ENCODE measurements at places on chromosomes 13 and 19. TPM values are rescaled to one million over a fixed set of nuclear protein-coding genes. Genes with fewer than 3 reads are reported as not detected.

The GGACT gene
- total RNA-seq = 3.5 TPM

The ATXN8OS gene
- total RNA-seq = not detected

The ERFL gene
- 0.13 TPM for total RNA-seq

The ZNF547 gene
- total RNA-seq = 3.5 TPM

The SHISA2 gene
- 318 TPM for total RNA-seq

The SH2D3A gene
- 16.4 TPM for total RNA-seq

The EDNRB gene
- 5.9 TPM for total RNA-seq

The KLK3 gene
- not detected for total RNA-seq

The ARID3A gene
- total RNA-seq = 121 TPM

The FAM32A gene
- 81.0 TPM for total RNA-seq

The NCR1 gene
- total RNA-seq = 24.2 TPM

The GTF3A gene
- 72.5 TPM for total RNA-seq

The MARCHF2 gene
- 35.9 TPM for total RNA-seq

The COX7A1 gene
- total RNA-seq = 2.4 TPM

The PTH2 gene
- total RNA-seq = not detected

The NAT14 gene
- 67.1 TPM for total RNA-seq

The ZNF136 gene
- total RNA-seq = 12.1 TPM

The ZFP82 gene
- total RNA-seq = 16.0 TPM

The ANKLE1 gene
- total RNA-seq = 9.9 TPM

The FGF22 gene
- total RNA-seq = not detected

The MAP2K2 gene
- 191 TPM for total RNA-seq

The DLL3 gene
- total RNA-seq = 2.0 TPM

The PLK5 gene
- 0.45 TPM for total RNA-seq
